Stimulated activated CD4-positive, alpha-beta T cell treated with anti-CD3 and anti-CD28 coated beads, TNF-alpha, amount 100 ng/mL, for 1 hour (primary cell): ENCODE measurements at places on chromosomes 16 and 17.

DNA sequence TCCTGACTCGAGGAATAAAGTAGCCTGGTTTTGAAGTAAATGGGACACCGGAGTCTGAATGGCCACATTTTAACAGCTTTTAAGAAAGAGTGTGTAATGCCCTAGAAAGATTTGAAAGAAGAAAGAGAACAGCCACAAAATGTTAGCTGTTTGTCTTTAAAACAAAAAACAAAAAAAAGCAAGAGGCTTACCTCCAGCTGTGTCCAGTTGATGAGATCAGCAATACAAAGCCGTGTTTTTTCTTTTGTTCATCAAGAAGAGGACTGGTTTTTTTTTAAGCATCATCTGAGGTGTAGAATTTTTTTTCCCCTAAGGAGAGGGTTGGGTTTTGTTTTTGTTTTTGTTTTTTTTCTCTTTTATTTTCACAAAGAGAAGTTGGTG is 58.8 kb downstream of the NKD1 start:
- no peak for DNase-seq

DNA sequence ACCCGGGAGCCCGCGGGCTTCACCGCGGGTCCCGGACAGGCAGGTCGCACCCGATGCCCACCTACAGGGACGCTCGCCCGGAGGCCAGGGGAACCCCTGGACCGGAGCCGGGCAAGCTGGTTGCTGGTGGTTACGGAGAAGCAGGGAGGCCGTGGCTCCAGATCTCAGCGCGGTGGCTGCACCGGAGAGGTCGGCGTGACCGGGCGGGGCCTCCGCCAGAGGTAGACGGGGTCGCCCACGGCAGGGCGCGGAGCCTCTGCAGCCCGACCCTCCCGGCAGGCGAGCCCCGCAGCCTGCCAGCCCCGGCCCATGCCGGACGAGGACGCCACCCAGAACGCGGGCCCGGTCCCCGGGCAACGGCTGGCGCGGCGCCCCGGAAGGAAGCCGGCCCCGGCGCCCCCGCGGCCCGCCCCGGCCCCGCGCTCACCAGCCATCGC is 341 bp downstream of the PCYT2 start:
- no peak for DNase-seq

DNA sequence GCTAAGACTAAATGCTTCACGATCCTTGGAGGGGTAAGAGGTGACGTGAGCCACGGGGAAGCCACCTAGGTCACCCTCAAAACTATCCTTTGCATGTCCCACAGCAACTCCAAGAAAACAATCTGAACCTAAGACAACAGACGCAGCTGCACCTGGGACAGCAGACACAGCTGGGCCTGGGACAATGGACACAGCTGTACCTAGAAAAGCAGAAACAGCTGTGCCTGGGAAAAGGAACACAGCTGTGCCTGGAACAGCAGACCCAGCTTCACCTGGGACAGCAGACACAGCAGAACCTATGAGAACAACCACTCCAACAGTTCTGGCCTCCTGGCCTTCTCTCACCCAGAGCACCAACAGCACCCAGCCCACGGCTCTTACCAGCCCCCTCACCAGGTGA is 11.7 kb upstream of the CD300LD start:
- no peak for DNase-seq

DNA sequence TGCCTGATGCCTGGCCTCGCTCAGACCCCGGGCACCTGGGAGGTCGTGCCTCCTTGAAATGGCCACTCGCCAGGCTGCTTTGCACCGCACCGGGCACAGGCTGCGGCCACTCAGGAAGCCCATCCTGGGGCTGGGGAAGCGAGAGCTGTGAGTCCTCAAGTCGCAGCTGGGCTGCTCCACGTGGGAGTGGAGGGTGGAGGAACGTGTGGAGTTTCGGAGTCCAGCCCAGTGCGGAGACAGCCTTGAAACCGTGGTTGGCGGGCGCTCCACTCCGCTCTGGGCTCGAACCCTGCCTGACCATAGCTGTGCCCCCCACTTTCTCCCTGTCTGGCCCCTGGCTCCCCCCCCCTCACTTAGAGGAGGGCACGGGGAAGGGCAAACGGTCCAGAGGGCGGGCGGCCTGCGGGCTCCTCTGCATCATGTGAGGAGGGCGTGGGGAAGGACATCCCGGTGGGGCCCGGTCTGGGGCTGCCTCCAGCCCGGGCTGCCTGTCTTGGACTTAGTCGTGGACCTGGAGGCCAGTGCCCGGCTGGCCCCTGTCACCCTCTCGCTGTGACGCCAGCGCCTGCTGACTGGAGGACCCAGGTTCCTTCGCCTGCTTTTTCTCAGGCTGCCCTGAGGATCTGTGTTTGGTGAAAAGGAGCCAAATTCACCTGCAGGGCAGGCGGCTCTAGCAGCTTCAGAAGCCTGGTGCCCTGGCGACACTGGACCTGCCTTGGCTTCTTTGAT is 2.5 kb downstream of the UBE2I start:
- no peak for DNase-seq

DNA sequence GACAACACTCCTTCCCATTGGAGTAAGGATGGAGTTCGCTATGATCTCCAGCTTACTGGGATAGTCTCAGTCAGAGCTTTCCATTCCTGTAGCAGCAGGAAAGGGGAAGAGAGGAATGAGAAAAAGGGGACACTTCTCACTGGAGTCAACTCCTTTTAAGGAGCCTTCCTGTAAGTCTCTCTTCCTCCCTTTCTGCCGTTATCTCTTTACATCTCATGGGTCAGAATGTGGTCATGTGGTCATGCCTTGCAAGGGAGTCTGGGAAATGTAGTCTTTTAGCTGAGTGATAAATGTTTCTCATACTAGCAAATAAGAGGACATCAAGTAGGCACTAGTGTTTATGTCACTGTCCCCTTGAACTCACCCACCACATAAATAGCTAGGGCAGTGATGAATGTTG is 227.3 kb downstream of the HAPSTR1 start:
- DNase-seq, result no peak

- DNase-seq, result no peak
Measured at GRCh38 chr16:10564591-10564990, 15.8 kb downstream of the EMP2 start.

- DNase-seq, result no peak
Measured at GRCh38 chr17:43952351-43952723, 1.4 kb downstream of the PYY start.

- DNase-seq, result no peak
Measured at GRCh38 chr17:56481659-56482058, 111.8 kb upstream of the NOG start.

GRCh38 chr16:64585367-64585766 is 536.5 kb downstream of the CDH11 start:
- no peak for DNase-seq

DNA sequence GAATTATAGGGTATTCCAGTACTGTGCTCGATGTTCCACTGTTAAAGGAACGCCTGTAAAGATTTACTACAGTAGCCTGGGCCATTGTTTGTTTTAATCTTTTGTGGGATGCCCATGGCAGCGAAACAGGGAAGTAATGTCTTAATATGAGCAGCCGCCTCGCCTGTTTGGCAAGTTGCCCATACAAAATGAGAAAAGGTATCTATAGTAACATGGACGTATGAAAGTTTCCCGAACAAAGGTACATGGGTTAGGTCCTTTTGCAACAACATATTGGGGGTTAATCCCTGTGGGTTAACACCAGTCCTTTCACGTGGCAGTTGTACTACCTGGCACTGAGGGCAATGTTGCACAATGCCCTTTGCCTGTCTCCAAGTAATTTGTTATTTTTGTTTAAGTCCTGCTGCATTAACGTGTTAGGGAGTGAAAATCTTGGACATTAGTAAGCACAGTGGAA is 21.1 kb upstream of the TMC5 start:
- DNase-seq, result no peak

- DNase-seq, result peak; percentile 93
Measured at GRCh38 chr17:81871387-81872230, 472 bp upstream of the ARHGDIA start.

DNA sequence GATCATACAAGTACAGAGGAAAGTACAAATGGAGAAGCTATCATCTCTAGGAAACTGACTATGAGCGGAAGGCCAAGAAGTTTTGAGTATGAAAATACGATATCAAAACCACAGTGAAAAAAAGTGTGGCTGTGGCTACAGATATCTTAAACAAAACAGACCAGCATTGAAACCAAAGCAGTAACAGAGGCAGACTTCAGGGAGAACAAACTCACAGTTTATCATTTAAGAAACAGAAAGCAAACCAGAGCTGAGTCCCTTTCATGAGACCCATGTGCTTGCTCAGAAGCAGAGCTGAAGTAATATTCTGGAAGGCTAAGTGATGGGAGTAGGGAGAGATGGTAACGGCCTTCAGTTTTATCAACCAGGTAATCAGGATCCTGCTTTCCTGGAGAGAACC is 317.8 kb downstream of the CA10 start:
- DNase-seq, result no peak

DNA sequence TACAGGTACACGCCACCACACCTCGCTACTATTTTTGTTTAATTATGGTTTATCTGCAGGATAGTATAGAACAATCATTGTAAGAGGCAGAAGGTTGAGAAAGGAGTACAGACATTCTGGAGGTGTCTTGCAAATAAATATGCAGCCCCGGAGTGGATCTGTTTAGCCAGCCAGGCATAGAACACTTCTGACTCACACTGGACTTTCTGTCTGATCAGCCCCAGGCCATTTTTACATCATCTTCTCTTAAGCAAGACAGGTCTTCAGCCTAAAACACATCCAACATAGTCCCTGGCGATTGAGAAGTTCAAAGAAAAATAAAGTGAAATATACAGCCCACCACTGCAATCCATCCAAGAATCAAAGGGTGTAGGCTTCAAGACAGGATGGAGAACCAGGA is 81.4 kb downstream of the XYLT1 start:
- DNase-seq, result no peak

DNA sequence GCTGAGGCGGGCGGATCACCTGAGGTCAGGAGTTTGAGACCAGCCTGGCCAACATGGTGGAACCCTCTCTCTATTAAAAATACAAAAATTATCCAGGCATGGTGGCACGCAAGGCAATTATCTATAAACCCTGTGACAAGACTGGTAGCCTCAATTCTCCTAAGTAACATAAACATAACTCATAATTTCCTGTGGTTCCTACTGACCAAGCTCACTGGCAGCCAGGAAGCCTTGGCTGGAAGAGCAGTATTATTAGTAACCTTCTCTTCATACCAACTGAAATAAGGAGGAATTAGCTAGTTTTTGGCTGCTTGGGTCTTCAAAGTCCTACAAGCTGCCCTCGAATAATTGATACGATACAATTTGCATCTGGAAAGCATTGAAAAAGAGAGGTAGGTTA is 31.6 kb upstream of the LRRC37A3 start:
- no peak for DNase-seq

DNA sequence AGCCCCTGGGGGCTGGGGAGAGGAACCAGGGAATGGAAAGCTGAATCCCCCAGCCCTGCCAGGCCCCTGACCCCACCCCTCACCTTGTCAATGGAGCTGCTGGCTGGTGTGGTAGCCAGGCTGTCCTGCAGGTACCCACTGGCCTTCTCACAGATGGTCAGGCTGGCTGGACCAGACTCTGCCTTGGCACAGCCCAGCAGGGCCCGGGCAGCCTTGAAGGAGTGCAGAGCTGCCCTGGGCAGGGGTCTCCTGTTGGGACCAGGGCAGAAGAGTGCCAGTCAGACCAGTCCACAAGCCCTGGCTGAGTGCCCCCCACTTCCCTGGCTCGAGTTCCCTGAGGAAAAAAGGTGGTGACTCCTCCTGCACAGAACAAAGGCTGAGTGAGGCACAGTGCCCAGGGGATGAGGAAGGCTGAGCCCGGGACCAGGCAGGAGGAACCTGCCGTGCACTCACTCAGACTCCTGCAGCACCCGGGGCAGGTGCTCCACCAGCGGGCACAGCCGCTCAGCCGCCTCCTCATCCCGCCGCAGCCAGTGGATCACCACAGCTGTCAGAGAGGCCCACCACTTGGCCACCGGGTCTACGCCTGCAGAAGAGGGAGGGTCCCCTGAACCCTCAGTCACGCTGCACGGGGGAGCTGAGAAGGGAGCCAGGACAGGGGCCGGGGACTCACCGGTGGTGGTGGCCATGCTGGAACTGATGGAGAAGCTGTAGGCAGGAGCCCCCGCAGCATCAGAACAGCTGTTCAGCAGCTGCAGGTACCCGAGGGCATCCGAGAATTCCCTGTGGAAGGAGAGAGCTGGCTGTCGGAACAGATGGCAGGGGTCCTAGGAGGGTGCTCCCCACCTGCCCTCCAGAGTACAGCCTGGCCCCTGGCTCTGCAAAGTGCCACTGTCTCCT is 22.4 kb downstream of the SREBF1 start:
- DNase-seq, result no peak

- no peak for DNase-seq
Measured at GRCh38 chr16:1169285-1170075, 16.6 kb downstream of the CACNA1H start.

- no peak for DNase-seq
Measured at GRCh38 chr16:52114379-52114778, 432.6 kb downstream of the TOX3 start.

DNA sequence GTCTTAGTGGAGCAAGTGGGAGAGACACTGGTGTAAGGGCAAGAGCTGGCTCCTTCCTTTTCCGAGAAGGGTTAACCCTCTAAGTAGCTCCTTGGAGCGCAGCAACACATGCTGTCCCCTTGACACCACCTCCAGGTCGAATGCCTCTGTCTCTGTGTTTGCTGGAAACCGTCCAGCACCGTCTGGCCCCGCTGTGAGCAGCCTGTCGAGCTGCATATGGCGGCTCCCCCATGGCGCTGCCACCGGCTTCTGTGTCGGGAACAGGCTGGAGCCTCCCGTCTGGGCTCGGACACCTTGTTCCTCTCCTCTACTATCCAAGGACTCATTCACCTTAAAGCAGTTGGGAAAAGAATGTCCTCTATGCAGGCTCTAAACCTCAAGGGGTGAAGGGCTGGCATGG is 28.9 kb upstream of the WSCD1 start:
- no peak for DNase-seq
